NCI-H526 treated with DMSO at 0.1 percent for 48 hours (cell line): ENCODE measurements at places on chromosomes 7 and 10.

DNA sequence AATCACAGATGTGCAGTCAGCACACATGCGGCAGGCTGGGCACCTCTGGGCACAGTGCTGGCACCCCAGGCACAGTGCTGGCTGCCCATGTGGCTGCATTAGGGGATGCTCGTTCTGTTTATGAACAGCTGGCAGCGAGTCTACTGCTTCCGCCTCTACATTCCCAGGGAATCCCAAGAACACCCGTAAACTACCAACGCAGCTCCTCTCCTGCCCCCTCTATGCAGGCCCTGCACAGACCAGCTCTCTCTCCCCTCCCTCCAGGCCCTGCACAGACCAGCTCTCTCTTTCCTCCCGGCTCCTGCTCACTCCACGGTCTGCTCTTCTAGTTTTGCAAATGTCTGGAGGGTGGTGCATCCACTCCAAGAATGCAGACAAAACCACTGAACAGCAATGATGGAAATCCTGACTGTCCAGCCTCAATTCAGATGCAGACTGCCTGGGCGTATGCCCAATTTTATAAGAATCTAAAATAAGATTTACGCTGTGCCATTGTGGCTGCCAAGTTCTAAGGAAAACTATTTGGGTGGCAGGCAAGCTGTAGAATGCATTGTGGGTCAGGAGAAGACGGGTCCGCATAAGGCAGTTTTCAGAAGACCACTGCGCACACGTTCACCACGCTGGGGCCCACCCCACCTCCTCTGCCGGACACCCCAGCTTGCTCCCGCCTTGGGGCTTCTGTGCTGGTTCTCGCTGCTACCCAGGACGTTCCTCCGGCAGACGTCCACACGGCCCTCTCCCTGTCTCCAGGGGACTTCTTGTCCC, 234.6 kb downstream of the ZMYND11 start:
- DNase-seq, result no peak

GRCh38 chr10:25357269-25357668, 182.5 kb downstream of the GPR158 start:
- DNase-seq, result no peak

GRCh38 chr10:93680412-93681047, 21.9 kb downstream of the FRA10AC1 start:
- peak; percentile 39 for DNase-seq

GRCh38 chr10:118543714-118544400, 51.6 kb downstream of the PRLHR start:
- peak; percentile 13 for DNase-seq

GRCh38 chr7:17844514-17845196, 95.6 kb downstream of the SNX13 start:
- DNase-seq, result no peak

- no peak for DNase-seq
Measured at GRCh38 chr7:113291058-113291457, 172.7 kb upstream of the SMIM30 start.

DNA sequence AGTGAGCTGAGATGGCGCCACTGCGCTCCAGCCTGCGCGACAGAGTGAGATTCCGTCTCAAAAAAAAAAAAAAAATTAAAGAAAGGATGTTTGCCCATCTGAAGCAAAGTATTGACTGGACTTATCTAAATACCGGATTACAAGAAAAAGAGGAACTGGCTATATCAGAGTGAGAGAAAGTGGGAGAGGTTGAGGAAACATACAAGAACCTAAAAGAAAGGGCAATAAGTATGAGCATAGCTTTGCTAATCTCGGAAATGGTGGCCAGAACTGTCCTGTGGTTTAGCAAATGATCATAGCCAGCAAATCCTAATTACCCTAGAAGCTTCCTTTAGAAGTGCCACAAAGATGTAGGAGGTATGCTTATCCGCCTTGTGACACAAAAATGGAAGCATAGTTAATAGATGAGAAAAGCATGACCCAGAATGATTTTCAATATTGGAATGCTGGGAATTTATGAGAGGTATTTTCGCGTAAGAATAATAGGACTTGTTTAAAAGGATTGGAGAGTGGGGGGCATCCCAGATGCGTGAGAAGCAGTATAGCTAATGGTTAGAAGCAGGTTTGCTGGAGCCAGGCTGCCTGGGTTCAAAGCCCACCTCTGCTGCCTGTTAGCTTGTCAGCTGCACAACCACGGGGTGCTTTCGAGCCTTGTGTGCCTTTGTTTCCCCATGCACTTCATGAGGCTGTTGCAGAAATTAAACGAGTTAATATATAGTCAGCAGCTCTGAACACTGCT, 1.2 kb upstream of the GTPBP4 start:
- no peak for DNase-seq

DNA sequence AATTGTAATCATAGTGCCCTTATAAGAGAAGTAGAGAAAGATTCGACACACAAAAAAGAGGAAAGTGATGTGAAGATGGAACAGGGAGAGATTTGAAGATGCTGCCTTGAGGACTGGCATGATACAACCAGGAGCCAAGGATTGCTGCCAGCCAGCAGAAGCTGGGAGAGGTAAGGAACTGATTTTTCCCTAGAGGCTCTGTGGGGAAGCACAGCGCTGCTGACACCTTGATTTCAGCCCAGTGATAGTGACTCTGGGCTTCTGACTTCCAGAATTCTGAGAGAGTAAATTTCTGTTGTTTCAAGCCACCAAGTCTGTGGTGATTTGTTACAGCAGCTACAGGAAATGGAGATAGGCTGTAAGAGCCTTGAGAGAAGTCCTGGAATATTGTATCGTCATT, 98.2 kb downstream of the RAB11FIP2 start:
- no peak for DNase-seq

GRCh38 chr10:95810198-95810976, 54.4 kb downstream of the ENTPD1 start:
- no peak for DNase-seq

- no peak for DNase-seq
Measured at GRCh38 chr7:99437946-99438572, 539 bp downstream of the PTCD1 start.

DNA sequence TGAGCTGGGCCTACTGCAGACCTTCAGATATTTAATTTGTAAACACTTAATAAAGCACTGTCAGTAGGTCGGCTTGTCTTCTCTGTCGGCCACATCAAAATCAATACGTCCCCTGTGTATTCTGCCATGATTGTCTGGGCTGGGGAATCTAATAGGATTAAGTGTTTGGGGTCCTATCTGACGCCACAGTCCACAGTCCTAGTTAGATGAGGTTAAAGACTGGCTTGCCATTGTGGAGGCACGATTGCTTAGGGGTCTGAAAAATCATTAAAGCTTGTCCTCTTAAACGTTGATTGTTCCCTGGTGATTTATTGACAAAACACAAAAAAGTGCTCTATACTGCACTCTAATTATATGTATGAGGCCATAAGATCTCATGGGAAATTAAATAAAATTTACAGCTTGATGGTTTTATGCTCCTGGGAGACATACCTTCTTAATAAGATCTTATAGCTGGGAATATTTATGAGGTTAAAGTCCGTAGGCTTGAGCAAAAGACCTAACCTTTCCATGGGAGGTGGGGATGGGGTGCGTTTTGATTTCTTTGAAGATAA, 650.3 kb upstream of the GALNT17 start:
- DNase-seq, result no peak

DNA sequence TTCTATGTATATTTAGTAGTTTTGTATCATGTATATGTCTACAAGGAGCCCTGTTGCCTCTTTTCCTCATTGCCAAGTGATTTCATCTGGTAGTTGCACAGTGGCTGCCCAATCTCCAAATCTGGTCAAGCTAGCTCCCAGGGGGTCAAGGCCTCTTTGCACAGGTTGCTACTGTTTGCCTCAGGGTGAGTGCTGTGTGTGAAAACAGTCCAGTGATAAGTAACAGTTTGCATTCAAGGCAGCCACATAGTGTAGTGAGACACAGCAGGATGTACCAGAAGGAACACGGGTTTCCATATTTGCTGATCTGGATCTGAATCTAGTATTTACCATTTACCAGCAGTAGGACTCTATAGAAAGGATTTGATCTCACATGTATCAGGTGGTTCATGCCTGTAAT, 13.3 kb upstream of the EPC1 start:
- DNase-seq, result no peak

DNA sequence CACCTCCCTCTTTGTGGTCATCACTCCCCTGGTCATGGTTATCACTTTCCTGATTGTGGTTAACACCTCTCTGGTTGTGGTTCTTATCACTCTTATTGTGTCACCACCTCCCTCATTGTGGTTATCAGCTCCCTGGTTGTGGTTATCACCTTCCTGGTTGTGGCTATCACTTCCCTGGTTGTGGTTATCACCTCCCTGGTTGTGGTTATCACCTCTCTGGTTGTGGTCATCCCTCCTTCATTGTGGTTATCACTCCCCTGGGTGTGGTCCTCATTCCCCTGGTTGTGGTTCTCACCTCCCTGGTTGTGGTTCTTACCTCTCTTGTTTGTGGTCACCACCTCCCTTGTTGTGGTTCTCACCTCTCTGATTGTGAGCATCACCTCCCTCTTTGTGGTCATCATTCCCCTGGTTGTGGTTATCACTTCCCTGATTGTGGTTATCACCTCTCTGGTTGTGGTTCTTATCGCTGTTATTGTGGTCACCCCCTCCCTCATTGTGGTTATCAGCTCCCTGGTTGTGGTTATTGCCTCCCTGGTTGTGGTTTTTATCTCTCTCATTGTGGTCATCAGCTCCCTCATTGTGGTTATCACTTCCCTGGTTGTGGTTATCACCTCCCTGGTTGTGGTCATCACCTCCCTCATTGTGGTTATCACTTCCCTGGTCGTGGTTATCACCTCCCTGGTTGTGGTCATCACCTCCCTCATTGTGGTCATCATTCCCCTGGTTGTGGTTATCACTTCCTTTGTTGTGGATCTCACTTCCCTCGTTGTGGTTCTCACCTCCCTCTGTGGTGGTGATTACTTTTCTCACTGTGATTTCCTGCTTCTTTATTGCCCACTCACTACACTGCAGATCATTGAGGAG, 106.7 kb downstream of the GPR26 start:
- DNase-seq, result no peak

- DNase-seq, result no peak
Measured at GRCh38 chr7:142321391-142321790, 63.5 kb upstream of the PRSS58 start.

DNA sequence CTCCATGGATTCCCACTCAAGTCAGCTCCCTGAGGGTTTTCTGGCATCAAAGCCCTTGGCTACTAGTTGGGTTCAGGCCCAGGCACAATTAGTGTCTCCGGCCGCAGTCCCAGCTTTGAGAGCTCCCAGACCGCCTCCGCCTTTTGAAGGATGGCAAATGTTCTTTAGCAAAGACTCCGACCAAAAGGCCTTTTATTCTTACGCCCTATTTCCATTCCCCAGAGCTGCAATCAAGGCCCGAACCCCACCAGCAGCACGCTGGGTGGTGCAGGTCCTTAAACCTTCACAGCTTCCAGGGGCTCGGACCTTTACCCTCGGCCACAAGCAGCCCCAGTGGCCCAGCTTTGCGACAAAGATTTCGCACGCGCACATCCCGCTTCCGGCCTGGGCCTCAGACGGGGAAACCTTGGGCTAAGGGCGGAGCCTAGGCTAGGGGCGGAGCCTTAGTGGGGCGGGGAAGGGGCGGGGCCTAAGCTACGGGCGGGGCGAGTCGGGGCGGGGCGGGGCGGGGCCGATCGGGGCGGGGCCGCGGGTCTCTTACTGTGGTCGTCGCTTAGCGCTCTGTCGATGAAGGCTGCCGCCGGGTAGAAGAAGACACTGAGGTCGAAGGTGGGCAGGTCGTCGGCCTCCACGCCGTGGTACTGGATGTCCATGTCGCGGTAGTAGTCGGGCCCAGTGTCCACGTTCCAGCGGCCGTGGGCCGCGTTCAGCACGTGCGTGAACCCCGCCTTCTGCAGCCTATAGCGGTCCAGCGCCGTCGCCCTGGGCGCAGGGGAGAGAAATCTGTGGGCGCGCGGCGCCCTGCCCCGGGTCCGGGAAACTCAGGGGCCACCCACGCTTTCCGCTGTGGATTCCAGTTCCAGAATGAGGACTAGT, 68.0 kb upstream of the SAMD8 start:
- no peak for DNase-seq

DNA sequence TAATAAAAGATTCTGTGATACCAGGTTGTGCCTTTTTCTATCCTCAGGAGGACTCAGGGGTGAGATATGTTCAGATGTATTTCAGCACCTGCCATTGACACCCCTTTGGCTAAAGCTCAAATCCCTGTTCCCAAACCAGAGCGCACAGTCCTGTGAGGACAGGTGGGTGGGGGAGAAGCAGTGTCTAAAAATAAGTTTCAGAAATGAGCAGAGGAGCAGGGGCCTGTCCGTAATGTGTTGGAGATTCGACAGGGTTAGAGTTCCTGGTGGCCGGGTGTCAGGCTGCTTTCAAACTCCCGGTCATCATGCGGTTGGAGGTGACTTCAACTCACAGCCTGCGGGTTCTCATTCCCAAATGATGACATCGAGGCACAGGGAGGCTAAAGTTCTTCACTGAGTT, 211.5 kb downstream of the KLF6 start:
- DNase-seq, result no peak

DNA sequence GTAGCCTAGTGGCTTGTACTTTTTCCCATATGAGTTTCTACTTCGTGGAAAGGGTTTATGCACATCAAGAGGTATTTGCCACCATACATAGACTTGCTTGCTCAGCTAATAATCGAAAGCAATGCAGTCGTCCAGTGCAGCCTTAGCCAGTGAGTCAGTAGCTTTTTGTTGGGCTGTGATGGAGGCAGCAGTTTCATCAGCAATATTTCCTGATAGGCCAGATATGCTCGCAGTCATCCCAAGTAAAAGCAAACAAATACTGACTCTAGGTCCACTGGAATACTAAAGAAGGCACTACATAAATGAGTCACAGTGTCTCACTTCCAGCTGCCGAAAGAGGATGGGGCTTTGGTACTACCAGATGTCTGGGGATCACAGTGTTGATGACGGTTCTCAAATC, 2.1 kb upstream of the BNIP3 start:
- DNase-seq, result no peak

DNA sequence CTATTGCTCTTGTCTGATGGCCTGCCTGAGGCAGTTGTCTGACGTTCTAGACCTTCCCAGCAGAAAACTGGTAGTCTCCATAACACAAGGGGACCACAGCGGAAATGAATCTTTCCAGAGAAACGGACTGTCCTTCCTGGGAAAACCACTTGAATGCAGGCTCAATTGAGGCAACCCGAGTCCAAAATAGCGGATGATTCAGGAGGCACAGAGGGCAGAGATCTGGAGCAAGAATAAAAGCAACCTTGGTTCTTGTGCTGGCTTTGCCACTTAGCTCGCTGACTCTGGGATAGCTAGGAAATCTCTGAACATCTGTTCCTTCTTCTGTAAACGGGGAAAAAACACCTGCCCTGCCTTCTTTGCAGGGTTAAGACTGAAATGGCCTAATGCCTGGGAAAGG, 178.8 kb downstream of the NEURL1 start:
- no peak for DNase-seq

DNA sequence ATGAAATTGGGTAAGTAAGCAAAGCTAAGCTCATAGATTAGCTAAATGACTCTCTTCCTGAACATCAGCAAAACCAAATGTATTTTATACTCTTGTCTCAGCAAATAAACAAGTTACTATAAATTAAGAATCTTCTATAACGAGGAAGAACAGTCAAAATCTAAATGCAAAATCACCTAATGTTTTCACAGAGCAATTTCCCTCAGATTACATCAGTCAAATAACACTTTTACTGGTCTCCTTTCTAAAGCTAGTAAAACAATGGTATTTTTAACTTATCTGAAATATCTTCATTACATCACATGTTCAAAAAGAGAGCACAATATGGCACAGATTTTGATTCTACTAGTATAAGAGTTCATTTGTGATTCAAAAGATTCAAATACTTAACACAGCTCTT, 16.5 kb upstream of the GPR22 start:
- no peak for DNase-seq

GRCh38 chr10:14571866-14572507, 202.7 kb downstream of the FAM107B start:
- DNase-seq, result no peak
